ENCODE measurements at places on chromosomes 2 and 18.

- no peak for DNase-seq
Measured at GRCh38 chr2:101255501-101255900, 2.8 kb downstream of the CNOT11 start.

DNA sequence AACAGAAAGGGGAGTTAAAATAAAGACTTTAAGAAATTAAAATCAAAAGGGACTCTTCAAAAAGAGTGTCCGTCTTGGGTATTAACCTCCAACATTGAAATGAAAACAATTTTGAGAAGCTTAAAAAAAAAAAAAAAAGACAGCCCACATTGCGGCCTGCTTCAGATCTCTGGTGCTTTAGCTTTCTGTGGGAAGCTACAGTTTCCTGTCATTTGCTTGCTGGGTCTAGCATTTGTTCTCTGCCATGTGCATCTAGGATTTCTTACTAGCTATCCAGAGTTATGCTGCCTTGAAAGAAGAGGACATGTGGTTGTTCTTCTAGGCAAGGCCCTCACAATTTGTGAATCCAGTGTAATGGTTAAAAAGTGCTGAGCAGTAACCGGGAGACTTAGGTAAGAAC, 375.3 kb downstream of the SLC4A3 start:
- no peak for DNase-seq

DNA sequence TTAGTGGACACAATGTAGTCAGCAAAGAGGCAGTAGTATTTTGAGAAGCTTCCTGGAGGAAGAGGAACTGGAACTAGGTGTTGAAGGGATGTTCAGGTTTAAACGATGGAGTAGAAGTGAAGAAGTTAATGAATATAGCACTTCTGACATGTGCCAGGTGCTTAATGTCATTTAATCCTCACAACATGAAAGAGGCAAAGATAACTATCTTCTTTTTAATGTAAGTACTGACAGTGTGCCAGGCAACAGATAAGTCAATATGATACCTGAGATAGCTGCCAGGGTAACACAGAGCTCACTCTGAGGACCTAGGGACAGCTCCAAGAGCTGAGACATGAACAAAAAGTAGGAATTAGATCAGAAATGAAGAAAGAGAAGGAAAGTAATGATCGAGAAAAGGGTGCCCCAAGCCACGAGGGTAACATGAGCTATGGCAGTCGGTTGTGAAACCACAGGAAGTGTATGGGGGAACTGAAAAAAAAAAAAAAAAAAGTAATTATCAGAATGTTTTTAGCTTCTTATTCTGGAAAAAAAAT, 140.7 kb downstream of the RNF144A start:
- no peak for DNase-seq

DNA sequence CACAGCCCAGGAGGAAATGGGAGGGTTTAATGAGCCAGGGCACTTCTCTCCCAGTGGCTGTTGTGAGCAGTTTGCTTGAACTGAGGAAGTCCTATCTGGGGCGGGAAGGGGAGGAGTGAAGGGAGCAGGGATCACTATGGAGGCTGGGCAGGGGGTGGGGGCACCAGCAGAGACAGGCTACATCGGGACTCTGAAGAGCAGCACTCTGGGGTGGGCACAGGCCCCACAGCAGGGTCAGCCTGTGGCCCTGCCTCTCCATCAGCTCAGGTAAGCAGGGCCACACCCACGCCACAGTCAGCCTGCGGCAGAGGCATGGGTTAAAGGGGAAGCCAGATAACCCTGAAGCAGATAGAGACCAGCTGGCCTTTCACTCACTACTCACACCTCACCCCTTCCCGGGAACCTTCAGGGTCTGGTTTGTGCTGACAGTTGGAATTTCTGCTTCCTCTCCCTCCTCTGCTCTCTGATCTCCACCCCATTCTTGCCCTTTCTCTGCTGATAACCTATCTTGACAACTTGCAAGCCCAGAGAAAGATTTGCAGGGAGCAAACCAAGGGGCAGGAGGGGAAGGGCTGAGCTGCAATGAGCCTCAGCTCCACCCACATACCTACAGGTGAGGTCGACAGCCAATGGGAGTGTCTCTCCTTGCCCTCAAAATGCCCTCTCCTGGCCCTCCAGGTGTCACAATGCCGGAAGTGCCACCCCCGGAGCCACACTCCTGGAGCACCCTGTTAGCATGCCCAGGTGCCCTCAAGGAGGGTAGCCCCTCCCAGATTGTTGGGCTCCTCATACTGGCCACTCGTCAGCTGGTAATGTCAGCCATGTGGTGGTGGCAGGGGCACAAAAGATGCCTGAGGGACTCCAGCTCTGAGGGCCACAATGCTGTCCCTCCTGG, 3.7 kb downstream of the SIGLEC15 start:
- DNase-seq = no peak

Measured in left lobe of liver (tissue), 2 donors.